ENCODE measurements at places on chromosomes 13 and 19.

DNA sequence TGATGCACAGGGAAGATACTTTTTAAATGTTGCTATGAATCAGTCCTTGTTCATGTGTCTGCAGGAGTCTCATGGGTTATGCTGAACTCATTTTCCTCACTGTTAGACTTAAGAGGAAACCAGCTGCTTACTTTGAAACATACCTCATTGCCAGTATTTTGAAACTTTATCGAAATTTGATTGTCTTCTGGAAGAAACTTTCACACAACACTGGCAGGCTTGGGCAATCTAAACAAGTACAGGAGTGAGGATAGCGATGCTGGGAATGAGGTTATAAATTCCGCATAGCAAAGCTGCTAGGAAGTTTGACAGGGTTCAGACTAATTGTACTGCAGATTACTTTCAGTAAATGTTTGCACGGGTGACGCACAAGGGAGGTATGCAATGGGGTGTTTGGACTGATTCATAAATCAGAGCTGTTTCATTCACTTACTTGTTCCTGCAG, 245.7 kb downstream of the DNAJC15 start:
- DNase-seq, result peak; percentile 4

DNA sequence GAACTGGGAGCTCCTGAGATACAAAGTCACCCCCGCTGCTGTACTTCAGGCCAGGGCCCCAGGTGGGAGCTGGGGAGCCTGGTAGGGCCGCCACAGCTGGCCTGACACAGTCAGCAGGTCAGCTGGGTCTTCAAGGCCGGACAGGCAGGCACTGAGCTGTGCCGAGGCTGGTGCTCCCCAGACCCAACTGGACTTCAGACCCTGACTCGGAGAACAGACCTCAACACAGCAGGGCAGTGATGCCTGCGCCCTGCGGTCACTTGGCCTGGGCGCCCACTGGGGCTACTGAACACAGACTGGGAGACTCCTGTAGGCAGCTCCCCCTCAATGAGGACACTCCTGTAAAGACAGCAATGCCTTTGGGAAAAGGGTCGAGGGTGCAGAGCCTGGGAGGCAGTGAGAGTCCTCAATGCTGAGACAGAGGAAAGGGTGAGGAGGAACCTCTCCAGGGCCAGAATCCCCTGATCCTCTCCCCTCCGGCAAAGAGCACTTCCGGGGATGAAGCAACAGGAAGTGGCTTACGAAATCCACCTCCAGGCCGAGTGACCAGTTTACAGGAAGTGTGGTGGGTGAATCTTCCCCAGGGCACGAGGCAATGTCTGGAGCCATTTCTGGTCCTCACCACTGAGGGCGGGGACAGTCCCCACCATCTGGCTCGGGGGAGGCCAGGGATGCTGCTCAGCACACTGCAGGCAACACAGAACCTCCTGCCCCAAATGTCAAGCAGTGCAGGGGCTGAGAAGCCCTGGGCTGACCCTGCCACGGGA, 40.8 kb upstream of the ISYNA1 start:
- DNase-seq, result peak; percentile 77

GRCh38 chr13:50713523-50714248, 129.8 kb downstream of the DLEU7 start:
- no peak for DNase-seq

GRCh38 chr13:53018690-53019647, 9.6 kb upstream of the OLFM4 start:
- no peak for DNase-seq

GRCh38 chr19:45419895-45420294, 3.8 kb downstream of the ERCC1 start:
- DNase-seq, result no peak

DNA sequence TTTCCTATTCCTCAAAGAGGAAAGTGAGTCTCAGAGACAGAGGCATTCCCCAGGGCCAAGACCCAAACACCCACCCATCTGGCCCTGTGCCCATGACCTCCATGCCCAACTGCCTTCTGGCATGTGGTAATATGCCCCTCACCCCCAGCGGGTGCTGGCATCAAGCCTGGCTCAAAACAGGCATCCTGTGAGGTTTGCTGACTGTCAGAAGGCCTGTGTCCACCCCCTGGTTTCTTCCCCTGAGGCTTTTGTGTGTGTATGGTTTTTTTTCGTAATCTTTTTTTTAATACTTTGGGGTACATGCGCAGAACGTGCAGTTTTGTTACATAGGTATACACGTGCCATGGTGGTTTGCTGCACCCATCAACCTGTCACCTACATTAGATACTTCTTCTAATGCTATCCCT, 7.6 kb upstream of the KANK2 start:
- DNase-seq, result no peak

GRCh38 chr13:113357529-113357928, 6.4 kb downstream of the GRTP1 start:
- DNase-seq, result no peak

DNA sequence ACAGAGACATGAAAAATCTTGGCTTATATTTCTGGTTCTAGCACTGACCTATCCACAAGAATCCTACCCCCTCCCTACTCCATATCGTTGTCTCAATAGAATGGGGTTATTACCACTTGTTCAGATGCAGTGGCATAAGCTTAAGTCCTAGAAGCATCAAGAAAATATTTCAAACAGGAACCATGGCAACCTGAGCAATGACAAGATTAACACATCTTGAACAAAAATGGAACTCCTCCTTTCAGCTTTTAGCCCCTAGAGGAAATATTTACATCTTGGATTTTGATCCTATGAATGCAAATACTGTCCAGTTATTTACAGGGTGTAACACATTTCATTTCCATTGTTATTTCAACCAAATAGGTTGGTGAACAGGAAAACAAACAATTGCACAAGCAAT, 46.1 kb upstream of the TSC22D1 start:
- no peak for DNase-seq

DNA sequence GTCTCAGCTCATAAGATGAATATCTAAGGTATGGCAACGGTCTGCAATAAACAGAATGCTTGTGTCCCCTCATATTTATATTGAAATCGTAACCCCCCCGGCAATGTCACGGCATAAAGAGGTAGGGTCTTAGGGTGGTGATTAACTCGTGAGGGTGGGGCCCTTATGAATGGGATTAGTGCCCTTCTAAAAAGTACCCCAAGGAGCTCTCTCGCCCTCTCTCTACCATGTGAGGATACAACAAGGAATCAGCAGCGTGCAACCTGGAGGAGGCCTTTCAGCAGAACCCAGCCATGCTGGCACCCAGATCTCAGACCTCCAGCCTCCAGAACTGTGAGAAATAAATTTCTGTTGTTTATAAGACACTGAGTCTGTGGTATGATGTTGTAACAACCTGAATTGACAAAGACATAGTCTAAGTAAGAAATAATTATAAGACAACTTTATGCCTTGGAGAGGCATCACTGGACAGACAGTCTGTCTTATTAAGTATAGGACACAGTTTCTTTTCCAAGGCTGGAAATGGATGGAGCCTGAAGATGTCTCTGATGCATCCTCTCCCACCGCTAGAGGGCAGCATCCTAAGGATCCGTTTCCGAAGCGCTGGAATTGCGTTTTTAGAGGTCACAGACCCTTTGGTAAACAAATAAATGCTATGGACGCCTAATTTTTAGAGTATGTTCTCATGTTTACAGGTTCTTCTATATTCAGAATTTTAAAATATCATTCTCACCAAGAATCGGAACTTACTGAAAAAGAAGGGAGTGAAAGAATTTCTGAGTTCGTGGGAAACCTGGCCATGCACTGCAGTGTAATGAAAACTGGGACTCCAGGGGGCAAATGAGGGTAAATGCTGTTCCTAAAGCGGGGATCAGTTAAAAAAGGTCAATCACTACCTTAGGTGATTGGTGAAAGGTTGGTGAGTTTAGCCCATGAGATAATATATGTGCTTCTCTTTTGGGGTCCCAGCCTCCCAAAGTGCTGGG, 13.3 kb upstream of the LEUTX start:
- DNase-seq, result peak; percentile 28

GRCh38 chr19:1224847-1225246, 13.0 kb downstream of the CBARP start:
- no peak for DNase-seq

DNA sequence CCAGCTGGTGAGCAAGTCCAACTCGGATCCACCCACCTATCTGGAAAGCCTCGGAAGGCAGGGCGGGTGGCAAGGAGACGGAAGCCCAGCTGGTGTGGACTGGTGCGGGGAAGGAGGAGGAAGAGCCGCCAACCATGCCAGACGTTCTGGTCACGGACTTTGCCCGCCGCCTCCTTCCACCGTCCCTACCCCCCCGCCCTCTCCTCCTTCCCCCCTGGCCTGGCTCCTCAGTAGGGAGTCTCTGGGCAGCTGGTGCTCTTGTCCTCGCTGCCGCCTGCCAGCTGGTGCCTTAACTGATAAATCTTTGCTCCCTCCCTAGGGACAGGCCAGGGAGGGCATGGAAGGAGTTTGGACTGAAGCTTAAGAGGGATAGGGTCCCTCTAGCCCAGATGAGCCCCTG, 4.8 kb downstream of the SYNGR4 start:
- no peak for DNase-seq

- no peak for DNase-seq
Measured at GRCh38 chr13:103663996-103664395, 597.8 kb upstream of the SLC10A2 start.

- no peak for DNase-seq
Measured at GRCh38 chr19:8069096-8069973, 16.8 kb downstream of the CCL25 start.

DNA sequence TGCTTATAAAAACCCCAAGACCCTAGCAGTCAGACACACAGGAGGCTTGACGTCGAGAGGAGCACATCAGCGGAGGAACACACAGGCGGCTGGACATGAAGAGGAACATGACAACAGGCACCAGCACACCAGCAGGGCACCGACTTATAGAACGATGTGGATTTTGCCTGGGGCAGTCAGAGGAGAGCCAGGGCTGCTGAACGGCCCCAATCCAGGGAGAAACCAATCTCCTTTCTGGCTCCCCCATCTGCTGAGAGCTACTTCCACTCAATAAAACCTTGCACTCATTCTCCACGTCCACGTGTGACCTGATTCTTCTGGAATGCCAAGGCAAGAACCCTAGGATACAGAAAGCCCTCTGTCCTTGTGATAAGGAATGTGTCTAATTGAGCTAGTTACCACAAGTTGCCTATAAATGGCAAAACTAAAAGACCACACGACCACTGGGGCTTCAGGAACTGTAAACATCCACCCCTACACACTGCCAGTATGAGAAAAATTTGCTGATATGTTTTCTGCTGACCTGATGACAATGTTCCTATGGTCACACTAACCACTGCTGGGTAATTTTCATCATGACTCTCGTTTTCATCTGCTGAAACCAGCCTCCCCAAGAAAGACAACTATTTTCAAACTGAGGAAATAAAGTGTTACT, 35.8 kb upstream of the CEACAM21 start:
- DNase-seq, result no peak

- no peak for DNase-seq
Measured at GRCh38 chr19:47240556-47240955, 9.6 kb upstream of the BBC3 start.

GRCh38 chr19:389935-390289, 19.0 kb downstream of the C2CD4C start:
- no peak for DNase-seq

GRCh38 chr13:66128692-66129269, 1101.4 kb downstream of the PCDH9 start:
- no peak for DNase-seq

GRCh38 chr13:113075711-113076110, 29.9 kb upstream of the F7 start:
- no peak for DNase-seq

DNA sequence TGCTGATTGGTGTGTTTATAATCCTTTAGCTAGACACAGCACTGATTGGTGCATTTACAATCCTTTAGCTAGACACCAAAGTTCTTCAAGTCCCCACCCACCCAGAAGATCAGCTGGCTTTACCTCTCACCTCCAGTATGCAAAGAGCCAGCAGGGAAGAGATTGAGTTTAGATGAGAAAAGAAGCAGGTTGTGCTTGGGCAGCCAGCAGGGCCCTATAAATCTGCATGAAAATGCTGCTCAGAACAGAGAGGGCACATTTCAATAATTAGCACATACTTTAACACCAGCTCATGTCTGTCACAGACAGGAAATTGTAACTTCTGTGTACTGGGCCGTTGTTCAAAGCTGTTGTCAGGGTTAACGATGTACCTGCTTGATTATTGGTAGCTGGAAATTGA, 1204.3 kb downstream of the UQCRFS1 start:
- DNase-seq, result no peak

- DNase-seq, result no peak
Measured at GRCh38 chr19:52935434-52935833, 12.2 kb upstream of the ZNF888 start.

DNA sequence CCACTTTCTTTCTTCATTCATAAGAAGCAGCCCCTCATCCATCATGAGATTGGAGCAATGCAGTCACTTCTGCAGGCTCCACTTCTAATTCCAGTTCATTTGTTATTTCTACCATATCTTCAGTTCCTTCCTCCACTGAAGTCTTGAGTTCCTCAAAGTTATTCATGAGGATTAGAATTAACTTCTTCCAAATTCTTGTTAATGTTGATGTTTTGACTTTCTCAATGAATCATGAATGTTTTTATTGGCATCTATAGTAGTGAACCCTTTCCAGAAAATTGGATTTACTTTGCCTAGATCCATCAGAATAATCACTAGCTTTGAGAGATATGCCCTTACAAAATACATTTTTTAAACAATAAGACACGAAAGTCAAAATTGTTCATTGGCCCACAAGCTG, 2567.7 kb upstream of the PCDH20 start:
- no peak for DNase-seq

- DNase-seq, result no peak
Measured at GRCh38 chr13:73081256-73081915, 22.6 kb downstream of the KLF5 start.

GRCh38 chr19:10420444-10421239, at the start of gene PDE4A:
Gene PDE4A (plus strand): TSS chr19:10420538. CDS start chr19:10420765, 227 bp downstream.
- DNase-seq, result peak; percentile 73

DNA sequence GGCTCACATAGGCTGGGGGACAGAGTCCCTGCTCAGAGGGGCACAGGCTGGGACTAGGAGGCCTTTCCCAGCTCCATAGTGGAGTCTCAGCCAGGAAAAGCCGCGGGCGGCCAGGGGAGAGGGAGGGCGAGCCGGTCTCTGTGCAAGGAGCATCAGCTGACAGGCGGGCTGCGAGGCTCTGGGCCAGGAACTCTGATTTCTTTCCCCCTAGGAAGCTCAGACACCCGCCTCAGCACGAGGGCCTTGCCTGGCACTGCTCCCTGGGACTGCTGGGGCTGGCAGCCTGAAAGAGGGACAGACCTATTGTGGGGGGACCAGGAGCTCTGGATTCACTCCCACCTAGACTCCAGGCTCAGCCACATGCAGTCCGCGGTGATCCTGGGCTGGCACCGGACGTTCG, 2.2 kb upstream of the PLK5 start:
- DNase-seq, result no peak

GRCh38 chr19:23822735-23823134, 64.0 kb upstream of the ZNF681 start:
- DNase-seq, result no peak

DNA sequence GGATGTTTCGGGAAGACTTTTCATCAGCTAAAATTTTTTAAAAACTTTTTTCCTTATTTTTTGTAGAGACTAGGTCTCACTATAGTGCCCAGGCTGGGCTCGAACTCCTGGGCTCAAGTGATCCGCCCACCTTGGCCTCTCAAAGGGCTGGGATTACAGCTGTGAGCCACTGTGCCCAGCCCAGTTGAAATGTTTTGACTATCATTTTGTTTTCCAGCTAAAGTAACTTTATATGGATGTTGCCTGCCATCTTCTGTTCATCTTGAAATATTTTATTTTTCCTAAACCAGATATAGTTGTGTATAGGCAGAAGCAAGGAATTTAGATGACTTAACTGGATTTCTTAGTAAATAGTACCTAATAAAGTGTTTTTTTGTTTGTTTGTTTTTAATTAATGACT, 7.0 kb downstream of the CAB39L start:
- no peak for DNase-seq
